ENCODE measurements at places on chromosomes 16 and 17. TPM values are rescaled to one million over a fixed set of nuclear protein-coding genes. Genes with fewer than 3 reads are reported as not detected.

- DNase-seq: no peak
- no peak overlapping the region for H3K4me3 ChIP-seq
- no peaks in the 10 kb centered on the region for H3K4me1 ChIP-seq
- no peaks in the 10 kb centered on the region for H3K27me3 ChIP-seq
Observed at GRCh38 chr16:76459111-76459510, 181.9 kb downstream of the CNTNAP4 start.

DNA sequence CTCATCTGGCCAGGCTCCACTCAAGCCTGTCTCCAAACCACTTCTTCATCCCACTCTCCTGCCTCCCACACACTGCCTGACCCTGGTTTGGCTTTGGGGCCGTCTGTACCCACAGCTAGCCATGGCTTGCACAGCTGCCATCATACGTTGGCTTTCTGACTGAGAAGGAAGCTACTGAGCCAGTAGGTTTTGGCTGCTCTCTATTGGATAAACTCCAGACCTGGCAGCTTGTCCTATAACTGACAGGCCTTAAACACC, 3.9 kb downstream of the MIF4GD start:
- DNase-seq: no peak
- H3K4me1 ChIP-seq: peaks cover 6% of the 10 kb centered on the region
- peak overlapping the region; percentile 53 for H3K27ac ChIP-seq
- peaks cover 9% of the 10 kb centered on the region for H3K36me3 ChIP-seq
- H3K27me3 ChIP-seq: no peaks in the 10 kb centered on the region

- peaks cover 15% of the 10 kb centered on the region for H3K4me1 ChIP-seq
- no peaks in the 10 kb centered on the region for H3K27me3 ChIP-seq
- no peak overlapping the region for H3K4me3 ChIP-seq
- DNase-seq: no peak
Observed at GRCh38 chr16:86027373-86028126, 128.6 kb downstream of the IRF8 start.

GRCh38 chr17:9612006-9612405, 33.3 kb upstream of the USP43 start:
- DNase-seq: no peak
- no peak overlapping the region for H3K27ac ChIP-seq
- H3K4me1 ChIP-seq: no peaks in the 10 kb centered on the region

- DNase-seq: no peak
- no peaks in the 10 kb centered on the region for H3K27me3 ChIP-seq
- no peaks in the 10 kb centered on the region for H3K36me3 ChIP-seq
- no peaks in the 10 kb centered on the region for H3K4me1 ChIP-seq
- no peak overlapping the region for H3K27ac ChIP-seq
- H3K4me3 ChIP-seq: no peak overlapping the region
Observed at GRCh38 chr17:49180998-49181635, 29.3 kb downstream of the GNGT2 start.

MTMR4 gene
- total RNA-seq: 47.7 TPM

GRCh38 chr16:12145918-12146317, 169.4 kb downstream of the SNX29 start:
- no peaks in the 10 kb centered on the region for H3K36me3 ChIP-seq
- no peak overlapping the region for H3K27ac ChIP-seq
- peaks cover 7% of the 10 kb centered on the region for H3K4me1 ChIP-seq
- H3K27me3 ChIP-seq: no peaks in the 10 kb centered on the region
- H3K4me3 ChIP-seq: no peak overlapping the region
- no peak for DNase-seq

- H3K27ac ChIP-seq: no peak overlapping the region
- no peak overlapping the region for H3K4me3 ChIP-seq
- no peaks in the 10 kb centered on the region for H3K27me3 ChIP-seq
- H3K4me1 ChIP-seq: no peaks in the 10 kb centered on the region
Observed at GRCh38 chr17:5272322-5272721, 9.8 kb upstream of the RABEP1 start.

MAP2K6 gene
- 8.4 TPM for total RNA-seq

DNA sequence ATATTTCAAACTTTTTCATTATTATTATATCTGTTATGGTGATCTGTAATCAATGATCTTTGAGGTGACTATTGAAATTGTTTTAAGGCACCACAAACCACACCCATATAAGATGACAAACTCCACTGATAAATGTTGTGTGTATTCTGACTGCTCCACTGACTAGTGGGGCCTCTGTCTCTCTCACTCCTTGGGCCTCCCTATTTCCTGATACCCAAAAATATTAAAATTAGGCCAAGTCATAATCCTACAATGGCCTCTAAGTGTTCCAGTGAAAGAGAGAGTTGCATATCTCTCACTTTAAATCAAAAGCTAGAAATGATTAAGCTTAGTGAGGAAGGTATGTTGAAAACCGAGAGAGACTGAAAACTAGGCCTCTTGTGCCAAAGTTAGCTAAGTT, 23.4 kb downstream of the CYLD start:
- H3K36me3 ChIP-seq: no peaks in the 10 kb centered on the region
- no peaks in the 10 kb centered on the region for H3K4me1 ChIP-seq
- DNase-seq: no peak
- H3K27me3 ChIP-seq: no peaks in the 10 kb centered on the region
- no peak overlapping the region for H3K4me3 ChIP-seq

NDRG4 gene
- total RNA-seq: 62.3 TPM

GRCh38 chr16:66470556-66470955, 43.5 kb downstream of the BEAN1 start:
- H3K4me3 ChIP-seq: no peak overlapping the region
- no peaks in the 10 kb centered on the region for H3K36me3 ChIP-seq
- H3K4me1 ChIP-seq: no peaks in the 10 kb centered on the region
- H3K27ac ChIP-seq: no peak overlapping the region
- no peak for DNase-seq
